Stimulated activated effector memory CD8-positive, alpha-beta T cell treated with anti-CD3 and anti-CD28 coated beads, Interleukin-12 subunit alpha, Interleukin-12 subunit beta, amount 100 ng/mL, for 72 hours (primary cell): ENCODE measurements at places on chromosomes 6 and 20.

DNA sequence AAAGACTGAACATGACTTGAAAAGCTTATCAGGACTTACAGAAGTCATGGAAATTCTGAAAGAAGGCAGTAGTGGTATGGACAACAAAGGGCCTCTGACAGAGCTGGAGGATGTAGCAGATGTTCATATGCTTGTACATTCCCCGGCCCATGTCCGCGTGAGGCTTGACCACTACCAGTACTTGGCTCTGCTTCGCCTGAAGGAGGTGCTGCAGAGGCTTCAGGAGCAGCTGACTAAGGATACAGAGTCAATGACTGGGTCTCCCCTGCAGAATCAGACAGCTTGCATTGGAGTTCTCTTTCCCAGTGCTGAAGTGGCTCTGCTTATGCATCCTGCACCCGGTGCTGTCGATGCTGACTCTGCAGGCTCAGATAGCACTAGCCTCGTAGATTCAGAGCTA, 29.2 kb downstream of the TAF11 start:
- DNase-seq = no peak

- no peak for DNase-seq
These were observed 11.4 kb downstream of the COMMD7 start for GRCh38 chr20:32731882-32732266.

- DNase-seq = no peak
These were observed 739.8 kb downstream of the TFAP2A start for GRCh38 chr6:9675122-9675521.

DNA sequence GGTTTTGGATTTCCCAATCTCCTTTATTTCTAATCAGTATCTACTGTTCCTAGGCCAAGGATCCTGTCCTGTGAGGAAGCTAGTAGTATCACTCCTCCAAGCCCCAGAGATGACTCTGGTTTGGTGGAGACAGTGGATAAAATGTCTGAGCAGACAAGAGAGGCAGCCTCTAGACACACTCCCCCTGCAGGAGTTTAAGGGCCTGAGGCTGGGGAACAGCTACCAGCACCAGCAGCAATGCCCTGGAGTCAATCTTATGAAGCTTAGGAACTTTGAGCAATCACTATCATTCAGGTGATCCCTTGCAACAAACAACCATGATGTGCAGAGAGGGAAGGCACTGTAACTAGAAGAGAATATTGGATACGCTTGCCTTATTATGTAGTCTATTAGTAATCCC, 384.7 kb upstream of the ID4 start:
- DNase-seq = no peak

DNA sequence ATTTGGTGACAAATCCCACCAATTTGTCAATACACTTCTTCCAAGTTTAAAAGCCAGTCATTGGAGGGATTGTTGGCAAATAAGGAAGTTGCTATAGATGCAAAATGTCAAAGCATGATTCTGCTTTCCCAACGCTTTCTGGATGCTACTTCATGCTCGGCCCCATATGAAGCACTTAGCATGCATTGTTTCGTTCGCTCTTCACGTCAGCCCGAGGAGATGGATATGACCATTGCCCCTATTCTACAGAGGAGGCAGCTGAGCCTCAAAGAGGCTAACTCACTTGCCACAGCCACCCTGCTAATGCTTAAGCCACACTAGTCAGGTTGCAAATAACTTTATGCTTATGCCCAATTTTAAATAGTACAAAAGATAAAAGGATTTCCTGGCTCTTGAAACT, 2.8 kb upstream of the NXT1 start:
- no peak for DNase-seq

- no peak for DNase-seq
These were observed 56.4 kb downstream of the RALY start for GRCh38 chr20:34049897-34050695.

- DNase-seq = no peak
These were observed 100.7 kb downstream of the TAF4 start for GRCh38 chr20:61964675-61965605.

GRCh38 chr6:144744720-144745119, 459.6 kb downstream of the UTRN start:
- DNase-seq = no peak

DNA sequence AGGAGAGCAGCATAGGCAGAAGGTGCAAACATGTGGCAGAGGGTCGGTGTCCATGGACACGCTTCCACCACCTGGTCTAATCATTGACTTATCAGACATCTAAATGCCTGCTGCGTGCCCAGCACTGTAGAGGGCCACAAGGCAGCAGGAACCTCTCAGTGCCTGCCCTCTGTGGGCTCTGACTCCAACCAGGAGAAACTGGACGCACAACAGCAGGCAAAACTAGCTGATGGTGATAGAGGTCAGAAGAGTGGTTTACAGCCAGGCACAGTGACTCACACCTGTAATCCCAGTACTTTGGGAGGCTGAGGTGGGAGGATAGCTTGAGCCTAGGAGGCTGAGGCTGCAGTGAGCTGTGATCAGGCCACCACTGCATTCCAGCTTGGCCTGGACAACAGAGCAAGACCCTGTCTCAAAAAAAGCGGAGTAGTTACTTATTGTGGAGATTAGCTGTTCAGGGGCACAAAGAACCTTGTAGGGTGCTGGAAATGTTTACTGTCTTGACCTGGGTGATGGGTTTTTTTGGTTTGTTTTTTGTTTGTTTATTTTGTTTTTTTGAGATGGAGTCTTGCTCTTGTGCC, 46.5 kb downstream of the PPARD start:
- DNase-seq = no peak

GRCh38 chr20:63711085-63711645, 3.3 kb downstream of the ZGPAT start:
- no peak for DNase-seq

DNA sequence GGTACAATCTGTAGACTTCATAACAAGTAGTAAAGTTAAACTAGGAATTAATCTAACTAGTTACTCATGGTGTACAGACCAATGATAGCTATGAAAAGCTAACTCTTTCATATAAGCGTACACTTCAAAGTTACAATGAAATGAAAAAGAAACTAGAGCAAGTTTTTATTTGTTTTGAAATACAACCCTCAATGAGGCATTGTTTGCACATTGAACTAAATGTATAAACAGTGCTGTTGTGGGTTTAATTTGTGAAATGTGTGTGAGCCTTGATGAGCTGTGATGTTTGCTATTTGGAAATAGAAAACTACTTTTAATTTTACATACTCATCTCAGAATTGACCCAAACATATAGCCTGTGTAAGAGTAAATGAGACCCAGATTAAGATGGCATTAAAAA, 11.1 kb upstream of the EYA4 start:
- DNase-seq = no peak

GRCh38 chr6:7797386-7797785, 71.5 kb downstream of the BMP6 start:
- DNase-seq = no peak

- DNase-seq = no peak
These were observed 7.6 kb downstream of the MAPK14 start for GRCh38 chr6:36035225-36035624.

DNA sequence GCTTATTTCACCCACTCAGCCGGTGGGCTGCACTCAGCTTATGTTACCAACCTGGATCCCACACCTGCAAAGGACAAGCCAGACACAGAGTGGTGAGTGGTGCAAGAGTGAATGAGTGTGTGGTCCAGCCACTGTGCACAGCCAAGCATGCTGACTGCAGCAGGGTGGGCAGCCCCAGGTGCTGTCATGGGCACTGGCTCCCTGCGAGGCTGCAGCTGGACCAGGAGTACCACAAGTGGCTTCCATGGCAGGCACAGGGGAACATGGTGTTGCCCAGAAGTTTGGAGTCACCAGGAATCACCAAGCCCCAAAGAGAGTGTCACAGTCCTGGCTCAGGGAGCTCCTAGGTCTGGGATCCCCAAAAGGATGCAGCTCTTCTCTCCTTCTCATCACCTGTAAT, 1093.4 kb downstream of the KHDRBS2 start:
- DNase-seq = no peak

- no peak for DNase-seq
These were observed 72.3 kb downstream of the ZHX3 start for GRCh38 chr20:41245086-41245707.

- DNase-seq = no peak
These were observed 86.7 kb downstream of the GRM4 start for GRCh38 chr6:34059136-34059731.

- DNase-seq = no peak
These were observed 2.2 kb downstream of the MTRES1 start for GRCh38 chr6:107030151-107030550.
